ENCODE measurements at places on chromosomes 16 and 17.

- DNase-seq, result no peak
These were observed 34.8 kb upstream of the CIBAR2 start for GRCh38 chr16:85146922-85147651.

DNA sequence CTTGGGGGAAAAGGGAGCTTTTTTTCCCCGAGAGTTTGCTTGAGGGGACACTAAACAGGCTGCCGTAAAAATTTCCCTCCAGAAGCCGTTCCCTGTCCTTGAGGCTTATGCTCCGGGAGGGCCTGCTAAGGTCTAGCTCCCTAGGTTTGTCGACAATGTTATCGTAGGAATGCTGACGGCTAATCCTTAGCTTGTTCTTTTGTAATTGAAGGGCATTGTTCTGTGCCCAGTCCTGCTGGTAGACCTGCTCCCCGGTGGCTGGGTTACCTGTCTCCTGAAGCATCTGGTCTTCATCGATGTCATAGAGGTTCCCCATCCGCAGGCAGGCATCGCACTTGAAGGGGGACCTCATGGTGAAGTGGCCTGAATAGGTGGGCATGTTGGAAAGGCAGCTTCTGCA lies 418.7 kb downstream of the GRIN2A start:
- no peak for DNase-seq

GRCh38 chr16:47847220-47847970 lies 308.4 kb downstream of the ABCC12 start:
- DNase-seq, result peak; percentile 46

DNA sequence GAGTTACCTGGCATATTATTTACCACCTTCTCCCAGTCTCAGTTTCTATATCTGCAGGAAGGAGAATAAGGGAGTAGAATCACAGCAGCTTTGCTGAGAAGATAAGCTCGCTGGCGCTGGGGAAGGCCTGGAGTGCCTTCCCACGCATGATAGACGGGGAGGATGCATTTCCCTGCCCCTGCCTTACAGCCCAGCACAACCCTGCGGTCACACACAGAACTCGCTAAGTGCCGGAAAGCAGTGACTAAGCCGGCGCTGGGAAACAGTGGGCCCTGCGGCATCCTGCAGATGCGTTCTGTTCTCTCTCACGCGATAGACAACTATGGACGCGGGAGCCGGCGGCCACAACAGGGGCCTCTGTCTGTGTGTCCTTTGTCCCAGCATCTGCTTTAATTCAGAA lies 4.8 kb downstream of the CA5A start:
- peak; percentile 87 for DNase-seq

DNA sequence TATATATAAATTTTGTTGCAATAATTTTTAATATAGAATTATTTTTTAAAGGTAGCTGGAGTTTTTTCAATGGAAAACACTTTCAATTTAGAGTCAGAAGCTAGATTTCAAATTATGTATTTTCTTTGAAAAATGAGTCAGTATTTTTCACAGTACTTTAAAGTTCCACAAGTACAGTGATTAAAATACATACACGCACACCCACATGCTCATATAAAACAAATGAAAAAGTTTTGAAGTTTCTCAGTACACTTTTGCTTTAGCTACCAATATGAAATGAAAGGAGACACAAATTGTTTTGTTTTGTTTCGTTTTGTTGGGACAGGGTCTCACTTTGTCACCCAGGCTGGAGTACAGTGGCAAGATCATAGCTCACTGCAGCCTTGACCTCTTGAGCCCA lies 98.6 kb downstream of the CYB561 start:
- no peak for DNase-seq
